Activated CD4-positive, alpha-beta T cell treated with anti-CD3 and anti-CD28 coated beads, Interleukin-2, amount 10 ng/mL, durations not matched to agents 7 days and 5 days (primary cell): ENCODE measurements at places on chromosomes 7 and 10. TPM values are rescaled to one million over a fixed set of nuclear protein-coding genes. Genes with fewer than 3 reads are reported as not detected.

Gene TWIST1
- 0.12 TPM for total RNA-seq

Gene PRTFDC1
- 0.27 TPM for total RNA-seq

Gene PRPS1L1
- not detected for total RNA-seq

Gene DNAJC12
- total RNA-seq = 1.9 TPM

Gene BMPER
- not detected for total RNA-seq

Gene ELMO1
- 99.8 TPM for total RNA-seq

Gene CACNA2D1
- total RNA-seq = not detected

Gene KLF14
- total RNA-seq = not detected

Gene FOXP2
- not detected for total RNA-seq

Gene LIPK
- not detected for total RNA-seq

Gene SUFU
- total RNA-seq = 14.2 TPM

Gene C10orf143
- total RNA-seq = 5.5 TPM

Gene DNAH11
- total RNA-seq = 1.3 TPM
